Naive thymus-derived CD4-positive, alpha-beta T cell (primary cell): ENCODE measurements at places on chromosomes 2 and 18. TPM values are rescaled to one million over a fixed set of nuclear protein-coding genes. Genes with fewer than 3 reads are reported as not detected.

GRCh38 chr2:80078290-80079036, 226.1 kb downstream of the LRRTM1 start:
- H3K27me3 ChIP-seq, result no peaks in the 10 kb centered on the region
- no peak for DNase-seq
- no peak overlapping the region for H3K4me3 ChIP-seq
- H3K27ac ChIP-seq, result no peak overlapping the region
- H3K4me1 ChIP-seq, result no peaks in the 10 kb centered on the region
- H3K36me3 ChIP-seq, result no peaks in the 10 kb centered on the region

Gene MC4R
- not detected for total RNA-seq

GRCh38 chr2:241598487-241598886, 38.5 kb downstream of the THAP4 start:
- DNase-seq, result no peak
- H3K36me3 ChIP-seq, result peaks cover 11% of the 10 kb centered on the region
- no peak overlapping the region for H3K4me3 ChIP-seq

Gene UPP2
- total RNA-seq, result not detected

GRCh38 chr2:122795763-122796162, 1040.3 kb downstream of the TSN start:
- no peak overlapping the region for H3K4me3 ChIP-seq
- no peak overlapping the region for H3K27ac ChIP-seq
- H3K36me3 ChIP-seq, result no peaks in the 10 kb centered on the region
- H3K27me3 ChIP-seq, result no peaks in the 10 kb centered on the region
- H3K4me1 ChIP-seq, result no peaks in the 10 kb centered on the region

Gene STPG4
- 0.95 TPM for total RNA-seq

Gene B4GALT6
- total RNA-seq, result 1.6 TPM

- H3K36me3 ChIP-seq, result no peaks in the 10 kb centered on the region
- H3K27me3 ChIP-seq, result no peaks in the 10 kb centered on the region
- H3K4me1 ChIP-seq, result no peaks in the 10 kb centered on the region
Measured at GRCh38 chr2:182432051-182432450, 5.2 kb upstream of the PDE1A start.

DNA sequence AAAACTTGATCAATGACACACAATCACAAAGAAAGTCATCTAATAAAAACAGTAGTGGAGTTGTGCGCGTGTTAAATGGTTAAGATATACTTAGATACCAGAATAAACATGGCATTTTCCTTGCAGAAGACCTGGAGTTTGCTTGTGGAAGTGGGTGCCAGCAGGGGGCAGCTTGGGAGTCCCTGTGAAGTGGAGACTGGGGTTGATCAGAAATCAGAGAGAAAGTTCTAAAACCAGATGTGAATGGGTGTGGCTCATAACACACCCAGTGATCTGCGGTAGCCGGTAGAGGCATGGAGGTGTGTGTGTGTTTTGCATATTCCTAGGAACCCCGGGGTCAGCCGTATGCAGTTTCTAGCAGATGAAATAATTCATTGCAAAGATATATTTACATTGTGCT, 300.1 kb upstream of the TRIB2 start:
- H3K4me1 ChIP-seq, result peaks cover 23% of the 10 kb centered on the region
- no peak overlapping the region for H3K4me3 ChIP-seq
- H3K27me3 ChIP-seq, result no peaks in the 10 kb centered on the region

DNA sequence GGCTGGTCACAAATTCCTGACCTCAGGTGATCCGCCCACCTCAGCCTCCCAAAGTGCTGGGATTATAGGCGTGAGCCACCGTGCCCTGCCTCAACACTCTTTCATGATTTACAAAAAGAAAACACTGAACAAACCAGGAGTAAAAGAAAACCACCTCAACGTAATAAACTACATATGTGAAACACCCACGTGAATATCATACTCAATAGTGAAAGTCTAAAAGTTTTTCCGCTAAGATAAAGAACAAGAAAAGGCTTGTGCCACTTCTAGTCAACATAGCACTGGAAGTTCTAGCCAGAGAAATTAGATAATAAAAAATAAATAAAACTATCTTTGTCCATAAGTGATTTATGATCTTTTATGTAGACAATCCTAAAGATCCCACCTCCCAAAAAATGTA, 68.5 kb downstream of the ROCK2 start:
- no peaks in the 10 kb centered on the region for H3K36me3 ChIP-seq
- no peaks in the 10 kb centered on the region for H3K27me3 ChIP-seq

DNA sequence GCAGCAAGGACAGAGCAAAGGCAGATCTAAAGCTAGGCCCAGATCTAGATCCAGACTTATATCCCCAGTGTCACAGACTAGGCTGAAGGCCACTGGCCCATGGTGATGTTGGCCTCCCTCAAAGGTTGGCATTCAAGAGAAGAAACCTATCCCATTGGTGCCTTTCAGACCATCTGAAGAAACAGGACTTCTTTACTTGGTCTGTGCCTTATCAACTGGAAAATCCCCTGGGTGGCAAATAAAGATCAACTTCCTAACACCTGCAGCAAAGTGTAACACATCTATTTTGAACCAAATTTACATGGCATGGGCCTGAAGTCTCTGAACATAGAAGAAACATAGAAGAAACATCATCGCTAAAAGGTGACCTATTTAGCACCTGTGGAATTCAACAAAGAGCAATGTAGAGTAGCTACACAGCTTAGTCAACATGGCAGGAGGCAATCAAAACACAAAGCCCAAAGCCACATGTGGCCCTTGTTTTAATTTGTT, 35.8 kb downstream of the METTL4 start:
- H3K36me3 ChIP-seq, result peaks cover 9% of the 10 kb centered on the region
- no peak overlapping the region for H3K4me3 ChIP-seq
- H3K4me1 ChIP-seq, result no peaks in the 10 kb centered on the region
- no peaks in the 10 kb centered on the region for H3K27me3 ChIP-seq
- no peak for DNase-seq
- no peak overlapping the region for H3K27ac ChIP-seq

GRCh38 chr2:36415381-36416022, 59.9 kb downstream of the CRIM1 start:
- no peaks in the 10 kb centered on the region for H3K27me3 ChIP-seq
- DNase-seq, result no peak
- H3K4me1 ChIP-seq, result no peaks in the 10 kb centered on the region
- H3K36me3 ChIP-seq, result no peaks in the 10 kb centered on the region
- H3K27ac ChIP-seq, result no peak overlapping the region
- no peak overlapping the region for H3K4me3 ChIP-seq

Gene TWIST2
- not detected for total RNA-seq

DNA sequence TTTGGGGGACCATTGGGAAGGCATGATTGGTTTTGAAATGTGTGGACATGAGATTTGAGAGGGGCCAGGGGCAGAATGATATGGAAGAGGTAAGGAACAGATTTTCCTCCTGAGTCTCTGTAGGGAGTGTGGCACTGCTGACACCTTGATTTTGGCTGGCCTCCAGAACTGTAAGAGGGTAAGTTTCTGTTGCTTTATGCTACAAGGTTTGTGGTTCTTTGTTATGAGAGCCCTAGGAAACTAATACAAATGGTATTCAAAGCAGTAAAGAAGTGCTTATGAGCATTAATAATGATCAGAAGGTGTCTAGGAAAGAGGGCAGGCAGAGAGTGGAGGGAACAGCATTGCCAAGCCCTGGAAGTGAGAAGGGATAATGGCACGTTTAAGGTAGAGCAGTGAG, 574.3 kb upstream of the NXPH2 start:
- H3K4me1 ChIP-seq, result no peaks in the 10 kb centered on the region
- H3K27ac ChIP-seq, result no peak overlapping the region
- no peak overlapping the region for H3K4me3 ChIP-seq
- H3K36me3 ChIP-seq, result no peaks in the 10 kb centered on the region
- no peaks in the 10 kb centered on the region for H3K27me3 ChIP-seq

Gene ANKRD23
- 19.8 TPM for total RNA-seq
